Mucosa of gallbladder (tissue), 1 donor: ENCODE measurements at places on chromosomes 5 and 9. TPM values are rescaled to one million over a fixed set of nuclear protein-coding genes. Genes with fewer than 3 reads are reported as not detected.

Gene CRHBP
- total RNA-seq, result 1.5 TPM

Gene C9orf153
- total RNA-seq, result 0.23 TPM

Gene SHOC1
- total RNA-seq, result not detected

Gene NDUFA8
- total RNA-seq, result 68.0 TPM

Gene PFN3
- not detected for total RNA-seq

Gene TTC16
- 0.26 TPM for total RNA-seq

Gene PCDHB4
- total RNA-seq, result 5.2 TPM

Gene TRIM36
- 1.3 TPM for total RNA-seq

Gene DBH
- total RNA-seq, result 0.06 TPM

Gene ATP6V1G1
- total RNA-seq, result 68.9 TPM
